ENCODE measurements at places on chromosomes 16 and 17.

GRCh38 chr16:12091569-12092543, 115.3 kb downstream of the SNX29 start:
- no peak for DNase-seq

DNA sequence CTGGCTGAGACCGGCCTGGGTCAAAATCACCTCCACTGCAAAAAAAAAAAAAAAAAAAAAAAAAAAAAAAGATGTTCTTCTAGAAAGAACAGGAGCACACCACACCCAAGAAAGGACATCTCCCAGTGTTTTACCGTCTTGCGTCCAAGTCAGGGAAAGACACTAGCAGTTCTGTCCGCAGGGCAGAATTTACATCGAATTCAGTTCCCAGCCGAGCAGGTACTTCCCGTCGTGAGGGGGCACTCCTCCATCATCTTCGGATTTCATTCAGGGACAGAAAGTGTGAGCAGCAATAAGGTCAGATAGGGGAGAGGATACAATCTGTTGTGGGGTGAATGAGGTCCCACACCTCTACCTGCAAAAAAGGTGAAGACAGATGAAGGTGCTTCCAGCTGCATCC, 574.7 kb downstream of the KCNJ18 start:
- no peak for DNase-seq

GRCh38 chr16:81836279-81837054, 57.4 kb downstream of the PLCG2 start:
- DNase-seq = no peak

- DNase-seq = no peak
Measured at GRCh38 chr16:11552440-11552839, 34.3 kb downstream of the LITAF start.

Data from stimulated activated CD4-positive, alpha-beta T cell treated with anti-CD3 and anti-CD28 coated beads, Interleukin-15, amount 100 ng/mL, for 1 hour (primary cell).